Progenitor cell of endocrine pancreas (in vitro differentiated cells): ENCODE measurements at places on chromosomes 13 and 19. TPM values are rescaled to one million over a fixed set of nuclear protein-coding genes. Genes with fewer than 3 reads are reported as not detected.

GRCh38 chr19:47057328-47057727, 8.9 kb upstream of the TMEM160 start:
- no peak for DNase-seq

- no peak for DNase-seq
Observed at GRCh38 chr19:17006579-17006978, 20.0 kb downstream of the CPAMD8 start.

The NLRP4 gene
- not detected in 2 replicates for total RNA-seq

- DNase-seq = no peak
Observed at GRCh38 chr13:36069881-36070366, 61.3 kb downstream of the DCLK1 start.

The SIGLEC9 gene
- total RNA-seq = not detected in 2 replicates

GRCh38 chr13:84044805-84045204, 162.5 kb upstream of the SLITRK1 start:
- DNase-seq = no peak

The FSD1 gene
- 22.2 and 25.1 TPM in 2 replicates for total RNA-seq

The PLD3 gene
- total RNA-seq = 349 and 353 TPM in 2 replicates

The ZNF583 gene
- total RNA-seq = 10.1 and 11.3 TPM in 2 replicates

- no peak for DNase-seq
Observed at GRCh38 chr13:35343417-35343816, 133.1 kb downstream of the MAB21L1 start.

DNA sequence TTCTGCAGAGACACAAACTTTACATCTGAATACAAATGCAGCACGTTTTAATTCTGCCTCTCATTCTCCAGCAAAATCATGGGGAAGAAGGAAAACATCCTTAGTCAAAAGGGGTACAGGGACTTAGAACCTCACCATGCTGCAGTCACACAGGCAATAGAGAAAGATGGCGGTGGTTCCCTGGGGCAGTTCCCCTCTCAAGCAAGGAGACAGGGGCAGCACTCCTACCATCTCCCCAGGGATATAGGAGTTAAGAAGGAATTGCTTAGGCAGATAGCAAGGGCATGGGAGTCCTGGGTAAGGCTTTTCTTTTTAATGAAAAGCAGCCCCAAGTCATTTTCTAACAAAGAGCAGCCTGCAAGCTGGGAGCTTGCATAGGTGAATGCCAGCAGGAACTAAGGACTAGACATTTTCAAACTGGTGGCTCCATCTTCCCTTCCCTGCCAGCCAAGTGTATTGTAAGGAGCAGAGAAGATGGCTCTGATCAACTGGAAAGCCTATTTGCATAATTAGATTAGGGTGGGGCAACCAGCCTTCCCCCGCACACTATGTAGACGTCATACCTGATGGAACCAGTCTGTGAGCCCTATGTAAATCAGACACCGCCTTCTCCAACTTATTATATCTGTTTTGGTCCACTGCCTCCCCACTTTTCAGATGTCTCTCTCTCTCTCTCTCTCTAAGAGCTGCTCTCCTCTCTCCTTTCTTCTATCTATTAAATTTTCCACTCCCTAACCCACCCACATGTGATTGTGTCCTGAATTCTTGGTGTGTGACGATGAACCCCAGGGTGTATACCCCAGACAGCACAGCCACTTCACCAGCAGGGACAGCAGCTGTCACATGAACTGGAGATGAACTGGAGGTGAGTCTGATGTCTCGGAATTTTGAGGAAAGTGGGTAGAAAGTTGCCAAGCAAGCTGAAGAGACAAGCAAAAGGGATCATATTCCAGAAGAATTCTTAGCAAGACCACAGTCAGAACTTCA, 514.5 kb downstream of the IRS2 start:
- no peak for DNase-seq

DNA sequence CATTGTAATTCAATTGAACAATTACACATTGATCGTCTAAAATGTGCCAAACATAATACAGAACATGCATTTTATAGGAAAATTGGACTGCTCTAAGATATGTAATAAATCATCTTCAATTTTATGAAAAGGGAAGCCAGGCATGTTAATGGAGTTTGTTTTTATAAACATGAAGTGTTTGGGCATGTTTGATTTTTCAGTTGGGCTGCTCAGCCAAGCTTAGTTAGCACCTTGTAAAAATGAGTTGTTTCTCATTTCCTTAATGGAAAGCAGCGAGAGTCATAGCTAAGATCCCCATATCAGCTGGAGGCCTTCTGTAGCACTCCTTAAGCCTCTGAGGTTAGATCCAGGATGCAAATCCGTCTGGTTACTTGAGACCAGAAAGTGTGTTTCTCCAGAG, 422.3 kb downstream of the SPRY2 start:
- DNase-seq = no peak

The CEACAM20 gene
- not detected in 2 replicates for total RNA-seq

DNA sequence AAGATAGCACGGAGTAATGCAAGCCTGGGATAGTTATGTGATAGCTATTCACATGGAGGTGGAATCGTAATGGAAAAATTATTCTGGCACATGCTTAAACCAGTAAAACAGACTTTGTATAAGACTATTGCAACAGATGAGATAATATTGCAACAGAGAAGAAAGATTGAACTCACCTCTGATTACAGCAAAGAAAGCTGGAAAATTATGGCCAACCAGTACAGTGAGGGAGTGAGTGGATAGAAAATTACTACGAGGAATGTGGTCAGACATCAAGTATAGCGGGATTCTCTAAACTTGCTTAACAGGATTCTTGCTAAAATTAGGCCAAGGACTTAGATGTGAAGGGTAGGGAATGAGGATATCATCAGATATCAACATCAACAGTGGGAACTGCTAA, 397.6 kb upstream of the KLHL1 start:
- no peak for DNase-seq

The ZNF99 gene
- total RNA-seq = not detected in 2 replicates

The GPR4 gene
- total RNA-seq = not detected in 2 replicates

DNA sequence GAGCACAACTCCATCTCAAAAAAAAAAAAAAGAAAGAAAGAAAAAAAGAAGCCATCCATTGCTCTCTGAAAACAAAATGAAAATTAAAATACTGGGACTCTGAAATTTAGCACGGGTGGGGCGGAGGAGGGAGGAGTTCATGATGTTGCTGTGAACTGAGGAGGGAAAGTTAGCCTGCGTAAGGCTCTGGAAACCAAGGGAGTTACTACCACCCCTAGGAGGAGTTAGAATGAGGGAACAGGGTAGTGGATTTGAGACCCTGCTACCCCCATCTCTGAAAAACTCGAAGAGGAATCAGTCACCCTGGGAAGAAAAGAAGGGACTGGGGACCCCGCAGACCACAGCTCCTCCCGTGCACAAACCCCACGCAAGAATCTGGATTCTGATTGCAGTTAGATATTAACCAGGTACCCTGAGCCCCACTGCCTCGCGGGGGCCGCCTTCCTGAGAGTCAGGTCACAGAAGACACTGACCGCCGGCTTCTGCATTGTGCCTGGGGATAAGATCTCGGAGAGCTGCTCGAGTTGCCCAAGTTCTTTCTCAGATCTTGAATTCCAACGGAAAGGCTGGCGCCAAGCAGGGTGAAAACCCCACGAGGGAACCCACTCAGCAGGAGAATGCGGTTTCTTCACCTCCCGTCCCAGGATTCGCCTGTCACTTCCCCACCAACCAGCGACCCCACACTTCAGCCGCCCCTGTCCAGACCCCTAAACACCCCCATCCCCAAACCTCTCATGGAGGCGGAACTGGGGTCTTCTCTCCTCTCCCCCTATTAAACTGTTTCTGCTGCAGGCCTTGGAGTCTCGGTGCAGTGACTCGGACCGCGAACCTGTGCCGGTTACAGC, 870 bp downstream of the ZNF442 start:
- DNase-seq = no peak

The KIR2DL3 gene
- total RNA-seq = not detected in 2 replicates

The PBX4 gene
- total RNA-seq = 5.0 and 5.2 TPM in 2 replicates

DNA sequence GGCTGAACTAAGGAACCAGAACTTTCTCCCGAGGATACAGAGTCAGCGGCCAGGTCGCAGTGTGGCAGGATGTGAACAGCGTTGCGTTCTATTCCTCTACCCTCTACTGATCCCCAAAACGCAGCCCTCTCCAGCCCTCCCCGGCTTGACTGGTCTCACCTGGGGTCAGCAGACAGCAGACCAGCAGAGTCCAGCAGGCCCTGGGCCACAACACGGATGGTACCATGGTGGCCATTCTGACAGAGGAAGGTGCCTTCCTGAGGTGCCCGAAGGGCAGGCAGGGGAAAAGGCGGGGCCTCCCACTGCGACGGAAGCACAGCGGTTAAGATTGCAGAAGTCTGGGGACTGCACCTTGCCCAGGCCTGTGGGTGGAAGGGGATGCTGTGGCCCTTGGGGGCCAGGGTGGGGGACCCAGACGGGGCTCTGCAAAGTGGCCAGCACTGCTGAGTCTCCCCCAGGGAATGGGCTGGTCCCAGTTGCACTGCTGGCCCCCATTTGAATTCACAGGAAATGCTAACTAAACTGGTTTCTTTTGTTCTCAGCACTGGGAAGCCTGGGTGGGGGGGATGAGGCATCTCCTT, at the start of gene ICAM3:
ICAM3 (minus strand) TSS at position 245 of the 581 bp plus-strand sequence; CDS start at position 235, 10 bp downstream.
- DNase-seq = no peak

DNA sequence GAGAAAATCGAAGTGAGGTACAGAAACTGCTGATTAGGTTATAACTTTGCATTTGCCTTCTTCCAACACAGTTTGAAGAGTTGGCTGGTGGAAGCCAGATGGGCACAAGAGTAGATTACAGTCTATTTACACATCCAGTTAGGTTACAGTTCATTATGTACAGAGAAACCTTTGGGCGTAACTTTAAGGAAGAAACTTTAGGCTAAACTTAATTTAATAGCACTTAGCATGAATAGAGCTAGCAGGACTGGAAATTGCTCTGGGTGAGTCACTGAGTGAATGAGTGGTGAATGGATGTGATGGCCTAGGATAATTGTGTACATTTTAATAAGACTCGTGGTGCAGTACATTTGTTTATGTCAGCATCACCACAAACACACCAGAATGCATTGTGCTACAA, 62.9 kb upstream of the KLHL1 start:
- DNase-seq = no peak

DNA sequence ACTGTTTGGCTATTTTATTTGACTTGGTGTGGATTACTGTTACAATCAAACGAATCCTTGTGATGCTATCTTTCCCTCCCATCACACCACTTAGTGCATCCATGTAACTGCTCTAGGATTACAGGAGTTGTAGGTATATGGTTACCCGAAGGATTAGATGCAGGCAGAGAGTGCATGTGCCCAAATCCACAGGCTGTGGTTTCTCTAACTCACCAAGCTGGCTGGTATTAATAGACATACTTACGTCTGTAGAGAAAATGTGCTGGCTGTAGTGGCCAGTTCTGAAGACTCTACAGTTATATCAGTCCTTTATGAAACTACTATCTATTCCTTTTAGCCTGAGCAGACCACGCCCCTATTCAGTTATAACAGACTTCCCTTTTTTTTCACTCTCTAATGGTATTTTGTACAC, 1.1 kb upstream of the HMGB1 start:
- DNase-seq = no peak

The RASGRP4 gene
- not detected in 2 replicates for total RNA-seq

GRCh38 chr13:51348069-51348967, 8.8 kb downstream of the SERPINE3 start:
- DNase-seq = no peak

DNA sequence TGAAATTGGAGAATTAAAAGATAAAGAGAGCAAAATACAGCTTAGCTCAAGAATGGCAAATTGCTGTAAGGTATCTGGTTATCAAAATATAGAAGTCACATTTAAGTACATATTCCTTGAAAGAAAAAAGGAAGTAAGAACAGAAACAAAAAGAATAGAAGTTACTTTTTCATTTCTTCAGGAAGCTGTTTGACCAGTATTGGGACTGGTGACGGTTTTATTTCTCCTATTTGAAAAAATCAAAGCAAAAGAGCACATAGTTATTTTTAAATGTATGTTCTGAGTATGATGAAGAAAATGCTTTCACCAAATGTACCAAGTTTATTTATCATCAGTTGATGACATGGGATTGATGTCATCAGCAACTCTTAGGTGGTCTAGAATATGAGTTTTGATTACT, 83.1 kb upstream of the OXGR1 start:
- DNase-seq = no peak

DNA sequence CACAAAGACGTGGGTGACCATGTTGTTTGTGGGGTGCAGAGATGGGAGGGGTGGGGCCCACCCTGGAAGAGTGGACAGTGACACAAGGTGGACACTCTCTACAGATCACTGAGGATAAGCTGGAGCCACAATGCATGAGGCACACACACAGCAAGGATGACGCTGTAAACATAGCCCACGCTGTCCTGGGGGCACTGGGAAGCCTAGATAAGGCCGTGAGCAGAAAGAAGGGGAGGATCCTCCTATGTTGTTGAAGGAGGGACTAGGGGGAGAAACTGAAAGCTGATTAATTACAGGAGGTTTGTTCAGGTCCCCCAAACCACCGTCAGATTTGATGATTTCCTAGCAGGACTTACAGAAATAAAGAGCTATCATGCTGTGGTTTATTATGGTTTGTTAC, 5.6 kb downstream of the KLK2 start:
- DNase-seq = no peak

The FUT2 gene
- 1.4 and 2.4 TPM in 2 replicates for total RNA-seq
